ENCODE measurements at places on chromosomes 6 and 20.
A peak's percentile ranks its signal among the peaks of the same experiment; 100 is the strongest.

DNA sequence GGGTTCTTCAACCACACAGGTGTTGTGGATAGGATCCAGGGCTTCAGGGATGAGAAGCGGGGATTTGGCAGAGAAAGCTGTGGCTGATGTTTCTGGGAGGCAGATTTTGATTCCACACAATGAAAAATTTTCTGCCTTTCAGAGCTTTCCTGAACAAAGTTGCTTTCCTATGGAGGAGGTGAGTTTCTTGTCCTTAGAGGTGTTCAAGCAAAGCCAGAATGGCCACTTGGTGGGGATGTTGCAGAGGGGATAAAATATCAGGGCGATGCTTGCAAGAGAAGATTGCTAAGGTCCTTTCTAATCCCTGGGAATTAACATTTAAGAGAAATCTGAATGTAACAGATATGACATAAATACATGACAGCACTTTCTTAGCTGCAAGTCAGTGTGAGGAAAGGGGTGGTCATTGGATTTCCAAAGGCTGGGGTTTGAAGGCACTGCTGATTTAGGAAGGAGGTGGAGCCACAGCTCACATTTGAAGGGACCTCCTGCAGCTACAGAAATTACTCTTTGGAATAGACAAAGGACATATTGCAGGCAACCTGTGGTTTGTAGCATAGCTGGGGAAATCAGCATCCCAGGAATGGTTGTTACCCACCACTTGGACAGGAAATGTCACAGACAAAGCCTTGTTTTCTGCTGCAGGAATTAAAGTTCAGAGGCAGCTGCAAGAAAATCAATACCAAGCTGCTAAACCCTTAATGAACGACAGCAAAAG, 271.1 kb upstream of the CHD6 start:
- no peak for DNase-seq

GRCh38 chr20:25000268-25000801, 7.8 kb upstream of the APMAP start:
- DNase-seq, result no peak

DNA sequence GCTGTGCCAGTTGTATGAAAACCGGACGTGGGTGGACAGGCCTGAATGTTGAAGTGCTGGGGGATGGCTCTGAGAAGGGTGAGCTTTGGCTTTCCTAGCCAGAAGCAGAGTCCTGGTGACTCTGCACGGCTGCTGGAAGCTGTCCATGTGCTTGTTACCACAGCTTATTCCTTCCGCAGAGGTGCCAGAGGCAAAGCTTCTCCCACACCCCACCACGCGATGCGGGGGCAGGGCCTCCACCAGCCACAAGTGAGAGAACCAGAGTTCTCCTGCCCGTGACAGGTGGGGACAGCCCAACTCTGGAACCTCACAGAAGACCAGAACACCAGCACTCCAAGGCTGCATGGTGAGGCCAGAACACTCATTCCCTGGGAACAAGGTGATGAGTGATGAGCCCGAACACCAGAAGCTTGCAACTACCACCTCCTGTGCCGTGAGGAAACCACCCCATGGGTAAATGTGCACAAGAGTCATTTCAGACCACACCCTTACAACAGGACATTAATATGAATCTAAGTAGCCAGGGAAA, 36.7 kb downstream of the JAG1 start:
- DNase-seq, result no peak

DNA sequence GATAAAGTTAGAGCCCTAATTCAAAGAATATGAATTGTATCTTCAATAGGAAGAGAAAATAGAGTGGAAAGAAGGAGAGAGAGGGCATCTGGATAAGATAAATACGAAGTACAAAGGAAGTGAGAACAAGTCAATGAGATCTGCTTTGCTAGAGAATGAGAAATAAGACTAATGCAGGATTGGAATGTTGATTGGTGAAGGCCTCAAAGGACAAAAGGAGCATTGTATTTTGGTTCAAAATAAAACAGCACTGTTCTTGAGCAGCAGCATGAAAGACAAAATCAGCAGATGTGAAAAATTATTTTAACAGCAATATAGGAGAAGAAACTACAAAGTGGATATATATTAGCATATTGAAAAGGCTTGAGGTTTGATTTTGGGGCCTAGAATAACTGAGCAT, 5.1 kb upstream of the TMEM244 start:
- no peak for DNase-seq

DNA sequence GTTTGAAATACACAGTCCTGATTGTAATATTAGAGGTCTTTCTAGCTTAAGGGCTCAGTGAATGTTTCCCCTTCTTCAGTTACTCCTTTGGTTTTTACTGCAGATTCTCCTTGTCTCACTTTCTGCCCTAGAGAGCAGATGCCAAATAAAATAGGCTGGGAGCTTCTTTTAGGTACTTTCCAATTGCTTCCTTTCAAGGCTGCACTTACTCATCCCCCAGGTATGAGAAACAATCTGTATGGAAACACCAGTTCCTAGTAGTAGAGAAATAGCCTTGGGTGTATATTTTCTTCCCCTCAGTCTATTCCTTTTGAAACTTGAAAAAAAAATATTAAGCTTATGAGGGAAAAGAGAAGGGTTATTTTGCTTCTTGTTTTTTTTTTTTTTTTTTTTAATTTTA, 139.7 kb downstream of the PAK5 start:
- no peak for DNase-seq

- no peak for DNase-seq
These were observed 680.8 kb upstream of the NRSN1 start for GRCh38 chr6:23445157-23445710.

DNA sequence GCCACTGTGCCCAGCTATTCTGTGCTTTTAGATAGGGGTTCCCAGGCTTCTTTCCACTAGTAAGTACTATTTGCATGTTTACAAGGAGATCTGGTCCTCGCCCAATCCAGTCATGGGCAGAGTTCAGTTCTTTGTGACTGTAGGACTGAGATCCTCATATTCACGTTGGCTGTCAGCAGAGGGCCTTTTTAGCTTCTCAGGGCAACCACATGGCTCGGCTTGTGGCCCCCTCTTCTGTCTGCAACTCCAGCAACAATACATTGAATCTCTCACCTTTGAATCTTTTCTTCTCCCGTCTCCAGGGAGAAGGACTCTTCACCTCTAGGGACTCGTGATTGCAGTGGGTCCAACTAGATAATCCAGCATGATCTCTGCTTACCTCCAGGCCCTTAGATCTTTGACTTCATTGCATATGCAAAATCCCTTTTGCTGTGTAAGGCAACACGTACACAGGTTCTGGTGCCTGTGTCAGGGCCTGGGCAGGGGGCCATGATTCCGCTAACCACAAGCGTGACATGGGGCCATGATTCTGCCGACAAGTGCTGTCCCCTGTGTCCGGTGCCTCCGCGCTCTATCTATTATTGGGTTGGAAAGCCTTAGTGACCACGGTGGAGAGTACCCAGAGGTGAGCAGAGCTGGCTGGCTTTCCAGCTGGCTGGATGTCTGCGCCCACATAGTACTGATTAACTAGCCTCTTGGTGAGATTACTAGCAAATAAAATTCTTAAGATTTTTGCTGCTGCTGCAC, 5.1 kb downstream of the CCR6 start:
- DNase-seq, result no peak

GRCh38 chr6:15994814-15995459, 133.9 kb upstream of the MYLIP start:
- DNase-seq, result no peak

GRCh38 chr20:9613871-9614270, 99.5 kb downstream of the LAMP5 start:
- no peak for DNase-seq

DNA sequence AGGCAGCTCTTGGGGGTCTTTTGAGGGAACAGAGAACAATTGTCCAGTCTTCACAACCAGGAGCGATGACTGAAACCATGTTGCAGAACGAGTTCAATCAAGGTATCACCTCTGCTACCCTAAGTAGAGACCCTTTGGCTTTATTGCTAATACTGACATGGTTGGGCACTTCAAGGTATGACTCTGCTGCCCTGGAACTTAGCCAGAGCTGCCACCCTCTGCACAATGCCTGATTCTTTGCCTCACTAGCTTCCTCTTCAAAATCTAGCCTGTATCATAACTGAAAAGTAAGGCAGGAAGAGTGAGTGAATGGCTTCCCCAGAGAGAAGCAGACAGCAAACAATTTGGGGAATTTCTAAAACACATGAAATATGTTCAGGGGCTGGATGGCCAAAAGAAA, 592.7 kb upstream of the NRSN1 start:
- no peak for DNase-seq

DNA sequence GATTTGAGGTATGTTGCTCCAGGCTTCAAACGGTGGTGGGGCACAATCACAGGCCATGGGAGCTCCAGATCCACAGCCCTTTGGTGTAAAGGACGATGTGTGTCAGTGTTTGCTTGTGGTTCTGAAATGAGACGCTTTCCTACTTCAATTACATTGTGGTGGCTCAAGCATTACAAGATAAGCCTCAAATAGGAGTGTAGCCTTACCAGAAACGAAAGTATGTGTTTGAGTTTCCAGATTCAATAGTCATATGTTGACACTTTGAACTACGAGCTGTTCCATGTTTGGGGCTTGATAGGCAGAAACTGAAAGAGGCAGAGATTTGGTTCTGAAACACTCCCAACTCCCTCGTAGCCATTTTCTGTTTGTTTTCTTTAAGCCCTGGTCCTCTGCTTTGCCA, 187.1 kb downstream of the MYLK4 start:
- DNase-seq, result no peak

DNA sequence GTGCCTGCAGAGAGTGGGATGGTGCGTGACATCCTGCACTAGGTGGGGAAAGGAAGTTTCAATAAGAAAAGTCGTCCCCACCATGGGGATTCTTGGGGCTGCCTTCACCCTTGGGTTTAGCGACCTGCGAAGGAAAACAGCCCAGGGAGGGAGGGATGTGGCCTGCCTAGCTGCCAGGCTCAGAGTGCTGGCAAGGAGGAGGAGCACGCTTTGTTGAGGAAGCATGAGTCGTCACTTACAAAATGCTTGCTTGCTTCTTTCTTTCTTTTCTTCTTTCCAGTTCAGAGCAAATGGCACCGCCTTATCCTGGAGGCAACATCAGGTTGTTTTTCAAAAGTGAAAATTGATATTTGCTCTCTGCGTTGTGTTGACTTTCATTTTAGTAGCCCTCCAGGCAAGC, 123.2 kb downstream of the TFAP2C start:
- no peak for DNase-seq

DNA sequence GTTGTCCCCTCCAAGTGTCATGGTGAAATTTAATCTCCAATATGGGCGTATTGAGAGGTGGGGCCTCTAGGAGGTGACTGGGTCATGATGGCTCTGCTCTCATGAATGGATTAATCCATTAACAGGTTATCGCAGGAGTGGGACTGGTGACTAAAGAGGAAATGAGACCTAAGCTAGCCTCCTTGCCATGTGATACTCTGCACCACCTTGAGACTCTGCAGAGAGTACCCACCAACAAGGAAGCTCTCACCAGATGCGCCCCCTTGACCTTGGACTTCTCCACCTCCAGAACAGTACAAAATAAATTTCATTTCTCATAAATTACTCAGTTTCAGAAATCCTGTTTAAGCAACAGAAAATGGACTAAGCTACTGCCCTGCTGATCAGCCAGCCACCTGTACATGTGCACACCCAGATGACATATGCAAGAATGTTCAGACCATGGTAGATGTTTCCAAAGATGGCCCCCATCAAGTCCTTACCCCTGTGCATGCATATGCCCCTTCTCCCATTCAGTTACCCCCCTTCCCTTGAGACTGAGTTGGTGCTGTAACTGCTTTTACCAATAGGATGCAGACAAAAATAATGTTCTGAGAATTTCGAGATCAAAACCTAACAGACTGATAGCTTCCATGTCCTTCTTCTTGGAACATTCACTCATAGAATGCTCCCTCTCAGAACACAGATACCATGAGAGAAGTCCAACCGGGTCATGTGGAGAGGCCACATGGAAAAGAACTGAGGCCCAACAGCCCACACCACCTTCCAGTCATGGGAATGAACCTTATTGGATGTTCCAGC, 28.4 kb downstream of the MAP3K5 start:
- no peak for DNase-seq

DNA sequence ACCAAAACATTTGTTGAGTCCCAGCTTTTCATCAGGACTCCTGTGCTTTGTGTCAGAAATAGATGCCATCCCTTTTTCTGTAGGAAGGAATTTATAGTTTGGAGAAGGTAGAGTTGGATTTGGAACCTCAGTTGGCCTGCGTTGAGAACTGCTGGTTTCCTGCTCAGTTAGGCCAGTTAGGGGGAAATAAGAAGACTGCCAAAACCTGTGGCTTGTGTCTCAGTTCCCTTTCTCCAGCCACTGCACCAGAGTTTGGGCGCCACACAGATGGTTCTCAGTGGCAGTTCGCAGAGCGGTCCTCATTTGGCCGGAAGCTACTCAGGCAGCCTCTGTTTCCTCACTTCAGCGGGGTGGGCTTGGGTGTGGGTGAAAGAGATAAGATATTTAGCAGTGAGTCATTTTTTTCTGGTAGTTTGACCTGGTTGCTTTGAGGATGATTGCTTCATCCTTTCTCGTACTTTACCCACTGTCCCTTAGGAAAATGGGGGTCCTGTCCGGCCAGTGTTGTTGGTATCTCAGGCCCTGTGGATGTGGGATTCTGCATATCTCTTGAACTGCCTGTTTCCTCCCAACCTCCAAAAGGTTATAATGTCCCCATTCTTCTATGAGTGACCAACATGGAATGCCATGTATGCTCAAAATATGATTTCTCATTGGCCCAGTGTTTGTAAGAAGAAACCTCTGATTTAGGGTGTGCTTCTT, 53.7 kb downstream of the JARID2 start:
- DNase-seq, result no peak

- DNase-seq, result no peak
These were observed 378.7 kb downstream of the RNGTT start for GRCh38 chr6:88584581-88585275.

DNA sequence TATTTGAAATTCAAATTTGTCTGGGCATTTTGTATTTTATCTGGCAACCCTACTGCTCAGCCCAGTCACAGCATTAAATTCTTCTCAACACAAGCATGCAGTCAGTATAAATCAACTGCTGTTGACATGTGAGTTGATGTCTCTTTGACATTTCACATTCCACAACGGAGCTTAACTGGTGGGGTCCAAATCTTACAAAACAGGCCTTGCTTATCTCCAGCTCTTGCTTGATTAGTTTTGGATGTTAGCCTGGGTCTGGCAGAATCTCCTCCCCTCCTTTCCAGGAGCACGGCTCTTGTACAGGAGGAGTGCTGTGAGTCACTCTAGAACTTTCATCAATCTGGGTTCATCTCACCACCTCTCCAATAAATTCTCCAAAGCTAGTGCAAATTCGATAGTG, 80.8 kb upstream of the PHACTR1 start:
- no peak for DNase-seq

GRCh38 chr6:71349395-71349794, 60.8 kb downstream of the OGFRL1 start:
- DNase-seq, result no peak

GRCh38 chr6:159042003-159042825, 2.6 kb downstream of the TAGAP start:
- peak; percentile 11 for DNase-seq

Data from AG04450 (cell line).